ENCODE measurements at places on chromosomes 2 and 18.

- no peak for DNase-seq
Measured at GRCh38 chr2:102967451-102967850, 205.6 kb downstream of the TMEM182 start.

- DNase-seq, result no peak
Measured at GRCh38 chr2:71500426-71501079, 47.2 kb downstream of the DYSF start.

DNA sequence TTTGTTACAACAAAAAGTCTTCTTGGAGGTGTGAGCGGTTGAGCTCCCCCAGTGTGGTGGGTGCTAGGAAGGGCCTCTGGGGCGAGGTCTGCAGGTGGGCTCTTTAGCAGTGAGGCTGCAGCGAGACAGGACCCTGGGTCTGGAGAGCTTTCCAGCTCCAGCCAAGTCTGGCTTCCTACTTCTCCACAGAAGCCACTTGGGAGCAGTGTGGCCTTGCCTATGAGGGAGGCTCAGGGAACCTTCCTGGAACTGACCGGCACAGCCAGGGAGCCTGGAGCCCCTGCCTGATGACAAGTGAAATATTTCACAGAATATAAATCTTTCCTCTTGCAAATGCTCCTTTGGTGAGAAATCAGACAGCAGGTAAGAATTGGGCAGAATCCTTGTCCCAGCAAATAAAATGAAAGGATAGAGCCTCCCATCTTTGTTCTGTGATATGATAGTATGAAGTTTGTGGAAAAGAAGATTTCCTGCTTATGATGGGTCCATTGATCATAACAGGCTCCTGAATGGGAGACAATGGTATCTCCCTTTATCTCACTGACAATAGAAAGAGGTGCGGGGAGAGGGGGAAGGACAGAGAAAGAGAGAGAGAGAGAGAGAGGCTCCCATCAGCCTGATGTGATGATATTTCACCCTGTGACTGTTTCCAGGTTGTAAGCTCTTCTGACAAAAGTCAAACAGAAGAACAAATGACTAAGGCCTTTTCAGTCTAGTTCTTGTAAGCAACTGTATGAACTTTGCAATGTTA, 289.8 kb upstream of the SPRED2 start:
- no peak for DNase-seq

DNA sequence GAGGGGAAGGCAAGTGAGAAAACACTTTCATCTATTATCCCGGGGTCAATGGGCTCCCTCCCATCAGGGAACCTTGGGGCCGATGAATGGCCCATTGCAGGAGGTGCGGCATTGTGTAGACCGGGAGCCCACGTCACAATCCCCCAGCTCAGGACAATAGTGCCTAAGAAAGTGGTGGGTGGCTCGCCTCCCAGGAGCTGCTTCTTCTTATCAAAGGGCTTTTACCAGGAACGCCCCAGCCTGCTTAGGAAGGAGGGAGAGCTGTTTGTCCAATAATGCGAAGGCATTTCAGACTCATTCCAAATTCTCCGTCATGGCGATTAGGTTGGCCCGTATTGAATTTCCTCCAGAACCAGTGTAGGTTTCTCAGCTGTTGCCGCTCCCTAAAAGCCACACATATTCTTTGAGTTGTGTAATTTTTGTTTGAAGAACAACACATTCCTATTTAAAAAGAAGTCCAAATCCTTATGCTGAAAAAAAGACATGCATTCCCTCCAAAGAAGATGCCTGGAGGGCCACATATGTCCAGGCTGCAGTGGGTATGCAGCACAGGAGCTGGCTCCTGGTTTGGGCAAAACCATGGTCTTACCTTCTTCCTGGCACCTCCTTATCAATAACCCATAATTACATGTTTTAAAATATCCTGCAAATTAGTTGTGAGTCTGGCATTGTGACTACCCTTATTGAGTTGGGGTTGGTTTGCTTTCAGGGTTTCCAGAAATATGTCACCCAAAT, 264.7 kb downstream of the MYCN start:
- DNase-seq, result no peak

DNA sequence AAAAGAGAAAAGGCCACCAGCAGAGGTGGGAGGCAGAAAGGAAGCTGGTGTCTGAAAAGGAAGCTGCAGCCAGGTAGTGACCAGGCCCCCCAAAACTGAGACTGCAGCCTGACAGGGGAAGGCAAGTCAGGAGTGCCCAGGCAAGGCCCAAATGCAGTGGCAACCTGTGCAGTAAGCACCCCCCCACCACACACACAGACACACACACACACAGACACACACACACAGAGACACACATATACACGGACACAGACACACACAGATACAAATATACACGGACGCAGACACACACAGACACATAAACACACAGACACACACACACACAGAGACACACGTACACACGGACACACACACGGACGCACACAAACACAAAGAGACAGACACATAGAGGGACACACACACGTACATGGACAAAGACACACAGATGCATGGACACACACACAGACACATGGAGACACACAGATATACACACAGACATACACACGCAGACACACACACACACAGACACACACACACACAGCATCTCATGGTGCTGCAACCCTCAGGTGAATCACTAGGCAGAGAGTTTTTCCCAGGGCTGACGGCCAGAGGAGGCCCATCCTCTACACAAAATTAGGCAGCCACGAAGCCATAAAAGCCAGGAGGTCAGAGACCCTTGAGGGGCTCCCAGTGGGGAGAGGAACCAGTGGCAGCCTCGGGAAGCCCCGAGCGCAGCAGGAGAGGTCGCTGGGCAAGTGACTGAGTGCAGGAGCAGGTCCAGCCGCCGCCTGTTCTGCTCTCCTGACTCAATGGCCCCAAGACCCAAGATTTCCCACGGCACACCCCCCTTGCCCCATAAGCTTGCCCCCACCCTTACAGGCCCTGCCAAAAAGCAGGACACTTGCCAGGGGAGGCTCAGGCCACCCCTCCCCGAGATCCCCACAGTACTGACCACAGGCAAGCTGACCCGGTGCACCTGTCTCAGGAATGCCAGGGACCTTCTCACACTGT, 6.3 kb downstream of the SDC1 start:
- no peak for DNase-seq

DNA sequence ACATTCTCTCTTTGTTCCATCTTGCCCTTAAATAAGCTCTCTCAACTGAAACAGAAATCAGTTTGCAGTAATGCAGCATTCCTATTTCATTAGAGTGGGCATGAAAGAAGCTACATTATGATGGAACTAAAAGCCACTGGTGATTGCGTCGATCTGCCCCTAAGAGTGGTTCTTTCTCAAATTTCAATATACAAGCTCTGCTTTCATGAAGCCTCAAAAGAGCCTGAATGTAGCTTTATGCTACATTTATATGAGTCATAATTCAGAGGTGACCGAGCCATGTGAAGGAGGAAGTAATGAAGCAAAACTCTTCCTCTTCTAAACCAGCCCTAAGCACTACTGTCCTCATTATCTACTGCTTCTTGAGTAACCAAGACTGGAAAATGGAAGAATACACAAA, 64.8 kb upstream of the CYTIP start:
- DNase-seq, result no peak

GRCh38 chr2:62919041-62919440, 131.6 kb upstream of the OTX1 start:
- no peak for DNase-seq

DNA sequence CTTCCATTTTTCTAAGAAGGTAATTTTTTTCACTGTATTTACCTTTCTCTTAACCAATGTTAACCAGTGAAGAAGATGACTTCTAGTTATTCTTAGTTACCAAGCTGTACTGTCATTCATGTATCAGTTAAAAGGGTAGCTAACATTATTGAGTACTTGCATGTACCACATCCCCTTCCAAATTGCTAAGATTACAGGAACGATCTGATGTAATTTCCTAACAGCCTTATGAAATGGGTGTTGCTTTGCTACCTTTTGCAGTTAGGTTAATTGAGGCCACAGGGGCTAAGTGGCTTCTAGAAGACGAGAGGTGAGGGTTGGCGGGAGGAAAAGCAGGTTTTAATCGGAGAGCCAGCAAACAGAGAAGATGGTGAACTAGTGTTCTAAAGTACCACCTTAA, 1.8 kb upstream of the SULT6B1 start:
- DNase-seq, result no peak

DNA sequence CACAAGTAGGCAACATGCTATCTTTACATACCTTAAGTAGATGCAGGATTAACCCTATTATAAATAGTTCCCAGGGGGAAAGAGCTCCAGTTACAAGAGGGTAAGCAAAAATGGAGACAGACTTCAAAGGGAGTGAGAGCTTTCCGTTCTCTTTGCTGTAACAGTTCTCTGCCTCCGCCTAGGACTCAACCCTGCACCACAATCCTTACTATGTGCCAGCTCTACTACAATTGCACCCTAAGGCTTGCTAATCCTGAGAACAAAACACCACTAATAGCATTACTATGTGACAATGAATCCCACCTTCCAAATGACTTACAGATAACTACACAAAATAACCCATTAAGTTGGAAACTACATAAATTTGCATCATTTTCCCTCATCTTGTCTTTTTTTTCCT, 7.7 kb downstream of the ZBTB14 start:
- no peak for DNase-seq
